ENCODE measurements at places on chromosomes 1 and 21.
A peak's percentile ranks its signal among the peaks of the same experiment; 100 is the strongest.

- no peak for DNase-seq
Measured at GRCh38 chr1:24696041-24696755, 49.0 kb upstream of the CLIC4 start.

DNA sequence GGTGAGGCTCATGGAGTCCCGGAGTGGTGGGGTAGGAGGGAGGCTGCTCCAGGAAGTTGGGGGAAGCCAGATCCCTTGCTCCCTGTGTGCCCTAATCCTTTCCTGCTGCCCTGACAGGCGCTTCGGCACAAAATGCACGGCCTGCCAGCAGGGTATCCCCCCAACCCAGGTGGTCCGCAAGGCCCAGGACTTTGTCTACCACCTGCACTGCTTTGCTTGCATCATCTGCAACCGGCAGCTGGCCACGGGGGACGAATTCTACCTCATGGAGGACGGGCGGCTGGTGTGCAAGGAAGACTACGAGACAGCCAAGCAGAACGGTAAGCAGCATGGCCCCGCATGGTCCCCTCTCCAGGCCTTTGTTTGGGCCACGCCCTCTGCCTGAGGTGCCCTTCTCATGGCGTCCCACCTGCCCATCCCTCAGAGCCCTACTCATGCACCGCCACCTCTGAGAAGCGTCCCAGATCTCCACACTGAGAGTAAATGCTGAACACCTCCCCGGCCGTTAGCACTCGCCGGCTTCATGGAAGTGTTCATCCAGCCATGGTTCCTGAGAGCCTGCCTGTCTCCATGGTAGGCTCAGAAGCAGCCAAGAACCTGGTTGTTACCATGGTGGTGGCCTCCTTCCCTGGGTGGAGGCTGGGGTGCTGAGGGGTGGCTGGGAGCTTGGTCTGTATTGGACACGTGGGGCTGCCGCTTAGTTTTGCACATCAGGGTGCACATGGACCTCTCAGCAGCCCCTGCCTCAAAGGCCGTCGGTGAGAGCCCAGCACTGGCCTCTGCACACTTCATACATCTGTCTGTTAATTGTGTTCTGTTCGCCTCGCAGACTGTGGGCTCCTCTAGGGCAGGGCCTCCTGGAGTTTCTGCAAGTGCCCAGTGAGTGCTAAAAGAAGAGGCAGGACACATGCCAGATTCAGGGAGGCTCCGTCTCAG lies 36.5 kb downstream of the LHX4 start:
- peak; percentile 49 for DNase-seq

- no peak for DNase-seq
Measured at GRCh38 chr1:107286125-107286524, 145.3 kb downstream of the NTNG1 start.

GRCh38 chr1:71944006-71944405 lies 338.3 kb downstream of the NEGR1 start:
- DNase-seq: no peak

DNA sequence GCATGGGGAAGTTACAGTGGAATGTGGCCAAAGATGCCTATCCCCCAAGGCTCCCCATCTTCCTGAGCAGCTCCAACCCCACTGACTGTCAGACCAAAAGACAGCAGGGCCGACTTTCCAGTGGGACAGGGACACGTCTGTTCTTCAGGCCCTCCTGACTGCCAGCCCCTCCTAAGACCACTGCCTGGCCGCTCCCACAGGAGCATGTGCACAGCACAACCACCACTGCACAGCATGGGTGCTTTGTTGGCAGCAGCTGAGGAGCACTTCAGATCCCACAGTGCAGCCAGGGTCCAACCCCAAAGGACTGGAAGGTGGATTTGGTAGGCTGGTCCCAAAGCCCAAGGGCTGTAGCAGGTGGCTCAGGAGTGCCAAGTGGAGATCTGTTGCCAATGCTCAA lies 648.3 kb upstream of the BRINP3 start:
- peak; percentile 39 for DNase-seq

DNA sequence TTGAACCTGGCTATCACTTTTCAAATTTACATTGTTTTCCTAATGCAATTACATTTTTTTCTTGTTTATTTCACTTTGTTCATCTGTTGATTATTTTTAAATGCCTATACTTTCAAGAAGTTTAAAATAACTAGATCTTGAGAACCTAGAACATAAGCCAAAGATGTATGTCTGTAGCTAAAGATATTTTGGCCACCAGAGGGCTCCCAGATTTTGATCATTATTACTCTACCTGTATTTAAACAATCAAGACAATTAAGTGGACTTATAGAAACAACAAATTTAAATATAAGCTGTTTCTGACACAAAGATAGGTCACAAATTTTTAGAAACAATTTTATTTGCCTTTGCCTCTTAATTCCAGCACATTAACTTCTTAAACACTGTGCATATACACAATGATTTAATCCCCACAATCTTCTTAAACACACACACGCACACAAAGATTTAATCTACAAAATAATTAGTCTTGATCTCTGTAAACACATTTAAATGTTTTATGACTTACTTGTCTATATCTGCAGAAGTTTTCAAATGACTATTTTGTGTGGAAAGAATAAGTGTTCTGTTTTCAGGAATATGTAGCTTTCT lies 380.0 kb downstream of the DSCAM start:
- DNase-seq: no peak

DNA sequence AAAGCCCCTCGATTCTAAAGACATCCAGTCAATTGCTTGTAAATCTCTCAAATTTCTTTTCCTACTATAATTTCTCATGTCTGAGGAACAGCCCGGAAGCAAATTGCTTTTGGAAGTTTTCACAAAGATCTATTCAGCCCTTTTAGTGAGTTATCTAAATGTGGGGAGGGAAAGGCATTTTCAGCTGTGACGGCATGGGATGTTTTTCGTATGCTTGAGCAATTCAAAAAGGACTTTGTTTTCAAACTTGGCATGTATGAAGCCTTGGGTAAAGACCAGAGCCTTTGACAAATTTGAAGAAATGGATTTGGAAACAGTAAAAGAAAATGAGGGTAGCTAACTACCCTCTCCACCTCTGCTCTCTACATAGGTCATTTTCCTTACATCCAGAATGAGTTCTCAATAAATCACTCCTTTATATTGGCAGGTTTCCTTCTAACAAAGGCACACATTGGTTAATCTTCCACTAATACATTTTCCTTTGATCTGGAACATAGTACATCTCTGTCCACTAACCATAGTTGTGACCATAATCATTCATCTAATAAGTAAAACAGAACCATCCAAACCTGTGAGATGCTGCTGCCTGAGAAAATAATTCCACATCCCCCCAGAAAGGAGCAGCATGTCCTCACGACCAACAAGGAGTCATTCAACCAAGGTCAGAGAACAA lies 66.1 kb upstream of the ADAM30 start:
- no peak for DNase-seq

- DNase-seq: no peak
Measured at GRCh38 chr1:63276624-63277023, 45.7 kb upstream of the FOXD3 start.

DNA sequence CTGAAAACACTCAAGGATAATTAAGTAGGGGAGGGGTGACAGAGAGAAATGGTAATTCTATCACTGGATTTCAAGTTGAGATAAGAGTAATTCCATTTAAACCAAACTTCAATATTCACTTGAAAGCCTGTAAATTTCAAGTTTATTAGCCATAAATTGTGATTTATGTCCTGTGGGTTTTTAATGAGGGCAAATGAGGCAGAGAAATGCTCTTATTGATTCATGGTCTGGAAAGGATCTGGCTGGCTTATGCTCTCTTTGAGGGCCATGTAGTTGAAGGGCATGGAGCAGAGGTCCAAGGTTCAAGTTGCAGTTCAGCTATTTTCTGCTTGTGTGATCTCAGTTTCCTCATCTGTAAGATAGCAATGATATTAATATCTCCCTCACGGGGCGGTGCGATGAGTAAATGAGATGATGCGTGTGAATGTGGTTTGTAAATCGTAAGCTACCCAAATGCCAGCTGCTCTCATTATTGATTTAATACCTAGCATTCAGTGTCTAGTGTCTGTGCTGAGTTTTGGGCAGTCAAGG lies 12.3 kb downstream of the OLFML3 start:
- no peak for DNase-seq

DNA sequence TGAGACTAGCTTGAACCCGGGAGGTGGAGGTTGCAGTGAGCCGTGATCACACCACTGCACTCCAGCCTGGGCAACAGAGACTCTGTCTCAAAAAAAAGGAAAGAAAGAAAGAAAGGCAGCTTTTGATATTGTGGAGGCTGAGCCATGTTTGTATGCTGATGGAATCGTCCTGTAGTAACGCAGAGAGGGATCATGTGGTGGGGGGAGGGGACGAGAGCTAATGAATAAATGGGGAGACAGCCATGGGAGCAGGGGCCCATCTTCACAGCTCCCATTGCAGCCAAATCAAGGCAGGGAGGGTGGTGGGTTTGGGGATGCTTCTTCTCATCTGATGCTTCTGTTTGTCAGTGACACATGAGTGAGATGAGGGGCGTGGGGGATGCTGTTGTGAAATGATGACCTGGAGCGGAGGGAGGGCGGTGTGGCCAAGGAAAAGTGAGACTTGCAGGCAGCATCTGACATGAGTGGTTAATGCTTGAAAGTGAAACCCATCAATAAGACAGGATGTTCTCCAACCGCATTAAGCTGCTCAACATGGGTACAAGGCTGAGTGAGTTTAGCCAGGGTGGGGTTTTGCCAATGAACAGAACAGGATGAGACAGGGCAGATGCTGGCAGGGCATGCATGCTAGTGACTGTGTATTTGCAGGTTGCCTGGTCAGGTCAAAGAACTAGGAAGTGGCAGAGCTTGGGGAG lies 16.7 kb downstream of the SPATA21 start:
- no peak for DNase-seq

DNA sequence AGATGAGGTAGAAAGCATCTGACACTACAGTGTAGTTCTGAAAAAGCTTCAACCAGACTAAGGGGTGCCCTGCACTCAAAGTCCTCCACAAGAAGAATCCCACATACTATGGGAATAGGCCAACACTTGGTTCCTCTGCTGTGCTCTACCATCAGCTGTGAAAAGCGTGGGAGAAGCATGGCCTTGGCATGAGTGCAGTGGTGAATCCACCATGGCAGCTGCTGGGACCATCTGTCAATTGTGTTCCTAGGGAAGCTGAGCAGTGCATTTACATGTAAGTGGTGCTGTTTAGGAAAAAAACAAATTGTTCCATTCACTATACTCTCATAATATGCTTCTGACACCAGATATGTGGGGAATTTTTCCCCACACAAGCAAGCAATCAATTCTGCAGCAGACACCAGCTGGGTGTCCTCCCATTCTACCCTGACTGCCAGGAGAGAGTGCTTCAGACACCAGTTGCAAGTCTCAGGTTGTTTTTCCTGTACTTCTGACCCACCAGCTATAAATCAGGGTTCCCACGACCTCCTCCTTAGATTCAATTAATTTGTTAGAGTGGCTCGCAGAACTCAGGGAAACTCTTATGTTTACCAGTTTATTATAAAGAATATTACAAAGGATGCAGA lies 230.8 kb upstream of the CHRM3 start:
- DNase-seq: no peak

- DNase-seq: no peak
Measured at GRCh38 chr1:233080286-233080685, 129.9 kb downstream of the NTPCR start.

- DNase-seq: no peak
Measured at GRCh38 chr1:57067863-57068262, 102.0 kb upstream of the C8B start.

GRCh38 chr1:25098717-25099116 lies 133.6 kb downstream of the SYF2 start:
- DNase-seq: no peak

DNA sequence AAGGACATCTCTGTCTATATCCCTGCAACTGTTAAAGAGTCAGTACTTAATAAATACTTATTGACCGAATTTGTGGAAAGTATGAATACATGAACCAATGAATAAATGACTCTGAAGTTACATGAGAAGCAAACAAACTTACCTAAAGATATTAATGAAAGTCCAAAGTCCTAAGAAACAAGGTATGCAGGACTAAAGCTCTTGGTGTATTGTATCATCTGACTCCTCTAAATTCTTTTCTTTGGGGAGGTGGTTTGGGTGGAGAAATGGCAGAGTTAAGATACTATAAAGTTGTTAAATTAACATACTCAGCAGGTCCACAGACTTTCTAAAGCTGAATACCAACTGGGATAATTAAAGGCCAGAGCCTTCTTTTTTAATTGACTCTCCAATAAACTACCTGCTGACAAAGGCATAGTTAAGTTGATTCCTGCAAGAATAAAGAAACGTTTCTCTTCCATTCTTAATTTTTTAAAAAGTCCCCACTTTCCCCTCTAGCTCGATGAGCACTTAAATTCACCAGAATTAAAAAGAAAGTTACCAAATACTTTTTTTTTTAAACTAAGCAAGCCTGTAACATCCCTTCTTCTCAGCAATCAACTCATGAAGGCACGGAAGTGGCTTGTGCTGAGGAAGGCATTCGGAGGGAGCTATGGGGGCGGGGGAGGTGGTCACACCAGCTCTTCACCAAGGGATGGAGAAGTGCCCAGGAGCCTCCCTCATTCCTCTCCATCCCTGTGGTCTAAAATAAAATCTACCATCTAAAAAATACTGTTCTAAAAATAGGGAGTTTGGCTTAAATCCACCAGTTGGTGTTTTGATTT lies 61.1 kb downstream of the GADD45A start:
- DNase-seq: no peak
